ENCODE measurements at places on chromosomes 6 and 20.

- no peak for DNase-seq
Measured at GRCh38 chr6:72813807-72814596, 192.1 kb downstream of the KCNQ5 start.

- DNase-seq = no peak
Measured at GRCh38 chr6:996271-996852, 303.4 kb upstream of the EXOC2 start.

DNA sequence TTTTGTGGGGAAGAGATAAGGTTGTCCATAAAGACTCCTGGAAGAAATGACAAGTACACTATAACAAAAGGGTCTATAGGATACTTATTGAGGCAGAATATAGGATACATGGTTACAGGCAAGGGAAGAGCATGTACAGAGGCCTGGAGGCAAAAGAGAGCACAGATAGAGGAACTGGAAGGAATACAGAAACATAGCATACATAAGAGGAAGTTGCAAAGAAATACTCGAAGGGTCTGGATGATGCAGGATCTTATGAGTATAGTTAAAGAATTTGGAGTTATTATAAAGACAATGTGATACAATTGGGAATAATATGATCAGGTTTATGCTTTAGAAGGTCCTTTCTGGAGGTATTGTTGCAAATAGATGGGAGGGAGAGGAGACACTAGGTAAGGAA lies 592.7 kb upstream of the POU3F2 start:
- no peak for DNase-seq

DNA sequence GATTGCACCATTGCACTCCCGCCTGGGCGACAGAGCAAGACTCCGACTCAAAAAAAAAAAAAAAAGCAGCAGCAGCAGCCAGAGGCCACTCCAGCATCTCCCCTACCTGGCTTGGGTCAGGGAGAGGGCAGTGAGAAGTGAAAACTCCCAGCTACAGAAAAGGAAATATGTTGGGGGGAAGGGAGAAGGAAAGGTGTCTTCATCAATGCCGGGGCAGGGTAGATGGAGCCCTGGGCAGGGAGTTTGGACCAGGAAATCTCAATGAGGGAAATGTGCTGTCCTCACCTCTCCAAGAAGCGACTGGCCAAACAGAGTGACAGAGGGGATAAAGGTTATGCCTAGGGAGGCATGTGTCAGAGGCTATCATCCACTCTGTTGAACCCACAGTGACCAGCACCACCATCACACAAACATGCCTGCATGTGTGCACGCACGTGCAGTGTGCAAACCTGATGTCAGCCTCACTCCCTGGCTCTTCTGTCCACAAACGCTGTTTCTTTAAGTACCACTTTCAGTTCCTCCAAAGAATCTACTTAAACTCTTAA lies 887 bp upstream of the AIF1 start:
- no peak for DNase-seq

- no peak for DNase-seq
Measured at GRCh38 chr20:57860576-57860975, 150.8 kb upstream of the PMEPA1 start.

DNA sequence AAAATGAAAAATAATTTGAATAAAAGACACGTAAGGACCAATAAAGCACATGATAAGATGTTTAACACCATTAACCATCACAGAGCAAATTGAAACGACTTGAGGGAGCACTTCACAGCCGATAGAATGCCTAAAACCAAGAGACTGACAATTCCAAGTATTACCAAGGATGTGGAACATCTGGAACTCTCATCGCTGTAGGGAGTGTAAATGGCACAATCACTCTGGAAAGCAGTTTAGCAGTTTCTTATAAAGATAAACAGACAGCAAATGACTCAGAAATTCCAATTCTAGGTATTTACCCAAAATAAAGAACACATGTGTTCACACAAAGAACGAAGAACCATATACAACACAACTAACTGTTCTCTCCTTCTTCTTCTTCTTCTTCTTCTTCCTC lies 8.5 kb upstream of the UBD start:
- DNase-seq = no peak

DNA sequence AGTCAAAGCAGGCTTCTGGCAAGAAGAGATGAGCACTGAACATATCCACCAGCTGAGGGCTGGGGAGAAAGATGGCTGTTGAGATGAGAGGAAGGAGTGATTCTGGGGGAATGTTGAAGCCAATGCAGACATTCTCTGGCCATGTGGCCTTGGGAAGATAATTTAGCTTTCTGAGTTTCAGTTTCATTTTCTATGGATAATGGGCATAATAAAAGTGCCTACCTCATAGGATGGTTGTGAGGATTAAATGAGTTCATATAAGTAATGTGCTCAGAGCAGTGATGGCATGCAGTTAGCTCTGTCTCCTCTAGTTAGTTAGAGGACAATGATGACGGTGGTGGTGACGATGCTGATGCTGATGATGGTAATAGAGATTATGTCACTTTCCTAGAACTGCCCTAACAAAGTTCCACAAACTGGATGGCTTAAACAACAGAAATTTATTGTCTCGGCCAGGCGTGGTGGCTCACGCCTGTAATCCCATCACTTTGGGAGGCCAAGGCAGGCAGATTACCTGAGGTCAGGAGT lies 18.5 kb upstream of the KCNK5 start:
- no peak for DNase-seq

DNA sequence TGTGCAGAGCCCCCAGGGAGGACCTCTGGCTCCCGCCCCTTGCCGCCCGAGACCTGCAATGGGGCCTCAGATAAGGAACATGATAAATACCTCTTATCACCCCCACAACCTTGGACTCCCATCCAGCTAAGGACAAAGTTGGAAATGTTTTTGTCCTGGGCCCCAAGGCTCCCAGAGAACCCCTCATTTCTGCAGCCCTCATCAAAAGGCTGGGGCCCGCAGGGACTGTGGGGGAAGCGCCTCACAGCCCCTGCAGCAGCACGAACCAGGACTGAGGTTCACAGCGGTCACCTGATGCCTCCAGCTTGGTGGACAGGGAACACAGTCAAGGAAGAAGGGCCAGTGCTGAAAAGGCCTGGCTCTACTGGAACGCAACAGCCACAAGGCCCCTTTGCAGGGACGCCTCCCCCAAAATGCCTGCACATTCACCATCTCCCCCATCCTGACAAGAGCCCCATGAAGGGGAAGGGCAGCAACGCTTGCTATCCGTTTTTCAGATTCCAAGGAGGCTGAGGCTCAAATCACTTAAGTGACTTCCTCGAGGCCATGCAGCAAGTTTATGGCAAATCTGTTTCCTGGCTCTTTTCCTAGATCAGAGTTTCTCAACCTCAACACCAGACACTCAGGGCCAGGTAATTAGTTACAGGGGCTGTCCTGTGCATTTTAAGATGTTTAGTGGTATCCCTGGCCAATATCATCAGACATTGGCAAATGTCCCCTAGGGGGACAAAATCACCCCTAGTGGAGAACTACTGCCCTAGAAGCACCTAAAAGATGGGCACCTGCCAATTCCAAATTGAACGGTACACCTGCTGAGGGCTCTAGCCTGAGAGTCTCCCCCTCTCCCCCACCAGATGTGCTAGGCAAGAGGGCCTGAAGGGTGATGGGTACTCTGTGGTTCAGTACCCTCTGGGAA lies 10.6 kb downstream of the TFEB start:
- no peak for DNase-seq

DNA sequence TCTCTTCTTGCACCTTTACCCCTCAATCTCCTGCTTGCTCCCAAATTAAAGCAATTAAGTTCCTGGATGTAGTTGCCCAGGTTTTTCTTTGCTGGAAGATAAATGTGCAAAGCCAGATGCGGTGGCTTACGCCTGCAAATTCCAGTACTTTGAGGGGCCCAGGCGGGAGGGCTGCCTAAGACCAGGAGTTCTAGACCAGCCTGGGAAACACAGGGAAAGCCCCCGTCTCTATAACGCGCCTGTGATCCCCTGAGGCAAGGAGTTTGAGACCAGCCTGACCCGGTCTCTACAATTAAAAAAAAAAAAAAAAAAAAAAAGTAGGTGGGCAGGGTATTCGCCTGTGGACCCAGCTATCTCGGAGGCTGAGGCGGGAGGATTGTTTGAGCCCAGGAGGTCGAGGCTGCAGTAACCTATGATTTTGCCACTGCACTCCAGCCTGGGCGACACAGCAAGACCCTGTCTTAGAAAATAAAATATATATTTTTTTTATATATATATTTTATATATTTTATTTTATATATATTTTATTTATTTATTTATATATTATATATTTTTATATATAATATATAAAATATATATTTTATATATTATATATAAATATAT lies 461 bp upstream of the DCDC2 start:
- no peak for DNase-seq

- no peak for DNase-seq
Measured at GRCh38 chr6:136812174-136812573, 10.2 kb upstream of the PEX7 start.

GRCh38 chr6:97262676-97263075 lies 20.3 kb downstream of the MMS22L start:
- no peak for DNase-seq

DNA sequence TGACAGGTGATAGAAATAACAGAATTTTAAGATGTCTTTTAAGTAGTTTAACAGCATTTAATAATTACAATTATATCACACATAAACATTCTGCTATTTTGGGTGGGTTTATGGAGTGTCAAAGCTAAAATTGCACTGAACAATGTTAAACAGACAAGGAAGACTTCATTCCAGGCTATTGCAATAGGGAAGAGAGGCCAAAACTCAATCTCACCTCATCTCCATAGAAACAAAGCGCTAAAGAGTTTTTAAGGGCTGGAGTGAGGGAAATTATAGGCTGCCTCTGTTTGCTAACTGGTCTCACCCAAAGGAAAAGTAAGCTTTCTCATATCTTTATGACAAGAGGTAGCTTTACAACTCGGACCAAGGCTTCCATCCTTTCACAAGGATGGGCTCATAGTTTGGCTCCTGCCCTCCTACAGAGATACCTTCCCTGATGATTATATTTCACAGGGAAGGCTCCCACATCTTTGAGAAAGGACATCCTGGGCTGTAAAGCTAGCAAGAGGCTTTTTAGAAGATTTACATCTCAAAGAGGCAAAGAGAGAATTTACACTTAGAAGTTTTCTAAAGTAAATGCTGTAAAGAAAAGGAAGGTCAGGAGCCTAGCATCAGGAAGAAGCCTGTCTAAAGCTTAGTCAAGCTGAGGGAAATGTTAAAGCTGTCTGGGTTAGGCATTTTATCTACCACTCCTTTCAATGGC lies 350.2 kb upstream of the IMPG1 start:
- no peak for DNase-seq

GRCh38 chr6:45922728-45923351 lies 92.8 kb downstream of the CLIC5 start:
- peak; percentile 7 for DNase-seq

DNA sequence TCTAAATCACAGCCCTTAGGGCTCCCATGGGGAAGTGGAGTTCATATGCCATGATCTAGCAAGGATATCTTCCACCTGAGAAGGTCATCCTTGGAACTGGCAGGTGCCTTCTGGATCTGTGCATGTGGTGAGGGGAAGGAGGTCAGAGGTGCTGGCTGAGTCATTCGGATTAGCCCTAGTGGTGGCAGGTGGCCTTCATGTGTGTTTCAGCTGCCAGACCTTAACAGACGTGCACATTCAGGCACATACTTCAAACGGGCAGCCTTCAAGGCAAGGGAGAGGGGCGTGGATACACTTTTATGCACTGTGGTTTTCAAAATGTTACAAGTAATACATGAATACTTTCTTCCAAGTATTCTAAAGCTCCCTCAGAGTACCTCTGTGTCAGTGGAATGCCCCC lies 51.2 kb downstream of the BMP6 start:
- DNase-seq = peak; percentile 15

DNA sequence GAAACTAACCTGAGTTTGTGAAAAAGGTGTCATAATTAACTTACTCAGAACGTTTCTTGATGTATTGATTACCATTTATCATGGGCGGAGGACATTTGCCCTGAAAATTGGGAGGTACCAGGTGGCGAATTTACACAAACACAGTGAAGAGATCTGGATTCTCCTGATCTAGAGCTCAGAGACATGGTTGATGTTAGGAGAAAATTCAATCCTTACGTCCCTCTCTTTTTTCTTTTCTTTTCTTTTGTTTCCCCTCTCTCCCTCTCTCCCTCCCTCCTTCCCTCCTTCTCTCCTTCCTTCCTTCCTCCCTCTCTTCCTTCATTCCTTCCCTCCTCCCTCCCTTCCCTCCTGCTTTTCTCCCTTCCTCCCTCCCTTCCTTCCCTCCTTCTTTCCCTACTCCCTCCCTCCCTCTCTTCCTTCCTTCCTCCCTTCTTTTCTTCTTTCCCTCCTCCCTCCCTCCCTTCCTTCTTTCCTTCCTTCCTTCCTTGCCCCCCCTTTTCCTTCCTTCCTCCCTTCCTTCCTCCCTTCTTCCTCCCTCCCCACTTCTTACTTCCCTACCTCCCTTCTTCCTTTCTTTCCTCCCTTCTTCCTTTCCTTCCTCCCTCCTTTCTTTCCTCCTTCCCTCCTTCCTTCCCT lies 234.1 kb downstream of the OTOR start:
- DNase-seq = no peak

GRCh38 chr6:21992178-21992967 lies 304.5 kb downstream of the PRL start:
- no peak for DNase-seq

- no peak for DNase-seq
Measured at GRCh38 chr6:81937296-81937937, 184.9 kb upstream of the TENT5A start.

GRCh38 chr6:77450924-77451323 lies 12.4 kb downstream of the HTR1B start:
- no peak for DNase-seq

DNA sequence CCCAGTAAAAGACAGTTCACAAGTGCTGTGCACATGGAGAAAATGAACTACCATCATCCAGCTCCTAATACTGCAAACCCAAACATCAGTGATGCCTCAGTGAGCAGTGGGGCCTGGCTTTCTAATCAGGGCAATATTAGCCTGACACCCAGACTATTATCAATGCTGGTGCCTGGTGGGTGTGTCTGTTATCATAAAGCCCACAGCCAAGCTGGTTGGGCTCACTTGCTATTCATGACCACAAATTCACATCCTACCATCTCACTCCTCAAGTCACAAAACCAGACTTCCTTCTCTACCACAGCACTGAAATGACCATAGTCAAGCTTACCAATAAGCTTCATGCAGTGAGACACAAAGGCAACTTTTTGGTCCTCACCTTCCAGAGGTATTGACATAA lies 180.8 kb upstream of the PLN start:
- DNase-seq = no peak

DNA sequence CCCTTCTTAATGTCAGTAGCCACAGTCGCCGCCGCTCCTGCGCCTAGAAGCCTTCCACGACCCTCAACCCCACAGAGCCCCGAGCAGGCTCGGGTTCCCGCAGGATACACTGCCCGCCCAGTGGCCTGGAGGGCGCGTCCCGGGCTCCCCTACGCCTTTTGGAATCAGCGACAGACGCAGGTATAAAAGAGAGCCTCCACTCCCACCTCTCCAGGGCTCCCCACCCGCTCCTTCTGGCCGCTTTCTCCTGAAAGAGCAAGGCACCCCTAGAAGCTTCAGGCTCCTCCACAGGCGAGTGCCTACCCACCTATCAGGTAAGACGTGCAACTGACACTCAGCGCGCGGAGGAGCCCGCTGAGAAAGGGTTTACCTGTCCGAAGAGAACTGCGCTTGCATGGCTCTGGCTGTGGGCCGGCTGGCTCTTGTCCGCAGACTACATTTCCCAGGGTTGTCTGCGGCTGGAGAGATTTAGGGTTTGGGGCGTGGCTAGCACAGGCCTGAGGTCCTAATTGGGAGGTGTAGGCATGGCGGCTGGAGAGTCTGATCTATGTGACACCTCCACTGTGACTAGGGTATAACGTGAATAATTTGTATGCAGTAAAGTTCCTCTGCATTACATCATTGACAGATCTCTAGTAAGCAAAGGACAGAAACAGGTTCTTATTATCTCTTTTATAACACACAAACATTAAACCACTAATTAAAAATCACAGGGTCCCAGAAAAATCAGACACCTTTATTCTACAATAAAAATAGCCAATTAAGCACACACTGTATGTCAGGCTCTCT lies 13.5 kb upstream of the ZNF391 start:
- DNase-seq = no peak

Measured in SHP77 treated with DMSO at 0.1 percent for 48 hours (cell line).